Stimulated activated memory B cell treated with anti-CD40 and anti-IgM and Interleukin-4, amounts not matched to agents 10 μg/mL and 1 μg/mL and 100 μg/mL, for 72 hours (primary cell): ENCODE measurements at places on chromosomes 6 and 20.
A peak's percentile ranks its signal among the peaks of the same experiment; 100 is the strongest.

DNA sequence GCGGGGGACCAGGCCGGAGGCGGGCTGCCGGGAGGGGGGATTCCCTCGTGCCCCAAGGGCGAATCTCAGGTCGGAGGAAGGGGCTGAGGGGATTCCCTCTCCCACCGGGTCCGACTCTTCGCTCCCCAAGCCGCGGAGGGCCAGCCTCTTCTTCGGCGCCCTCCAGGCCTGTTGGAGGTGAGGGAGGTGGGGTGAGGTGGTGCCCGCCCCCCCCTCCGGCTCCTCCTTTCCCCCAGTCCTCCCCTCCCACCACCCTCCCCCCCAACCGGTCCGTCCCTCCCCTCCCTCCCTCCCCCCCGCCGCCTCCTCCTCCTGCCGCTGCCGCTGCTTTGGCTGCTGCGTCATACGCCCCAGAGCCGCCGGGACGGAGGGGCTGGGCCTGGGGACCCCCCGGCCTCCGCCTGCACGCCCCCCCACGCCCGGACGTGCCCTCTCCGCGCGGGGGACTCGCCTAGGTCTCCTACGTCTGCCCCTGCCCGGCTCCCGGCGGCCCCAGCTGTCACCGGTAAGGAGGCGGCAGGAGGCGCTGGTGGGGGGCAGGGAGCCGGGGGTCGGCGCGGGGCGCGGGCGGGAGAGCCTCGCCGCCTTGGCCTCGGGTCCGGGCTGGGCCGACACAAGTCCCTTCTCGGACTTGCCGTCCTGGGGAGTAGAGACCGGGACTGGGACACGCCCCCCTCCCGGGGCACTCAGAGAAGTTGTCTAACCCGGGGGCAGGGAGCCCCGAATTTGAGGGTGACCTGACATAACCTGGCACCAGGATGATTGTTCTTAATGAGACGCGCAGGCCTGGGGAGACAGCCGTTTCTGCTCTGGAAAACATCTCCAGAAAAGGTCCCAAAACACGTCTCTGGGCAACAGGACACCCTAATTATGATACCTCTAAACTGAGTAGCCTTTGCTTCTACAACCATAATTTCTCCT is at the start of gene PHF1:
Gene PHF1, plus strand, starts transcription at position 304 of the 921 bp plus-strand sequence. CDS start 1,250 bp downstream, outside the sequence.
- ATAC-seq = peak; percentile 74

DNA sequence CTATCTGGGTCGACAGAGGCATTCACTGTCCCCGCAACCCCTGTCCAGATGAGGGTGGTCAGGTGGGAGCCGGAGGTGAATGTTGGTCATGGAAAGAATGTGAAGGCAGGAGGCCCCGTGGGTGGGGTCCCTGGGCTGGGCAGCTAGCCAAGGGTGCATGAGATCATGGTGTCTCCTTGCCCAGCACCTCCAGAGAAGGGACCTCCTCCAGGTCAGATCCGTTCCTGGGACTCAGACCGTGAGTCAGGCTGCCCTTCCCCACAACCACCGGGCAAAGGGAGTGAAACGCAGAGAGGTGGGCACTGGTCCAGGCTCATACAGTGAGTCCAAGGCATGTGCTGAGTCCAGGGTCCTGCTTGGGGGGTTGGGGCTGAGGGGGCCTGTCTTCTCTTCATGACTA is 3.5 kb downstream of the FOXS1 start:
- ATAC-seq = no peak

DNA sequence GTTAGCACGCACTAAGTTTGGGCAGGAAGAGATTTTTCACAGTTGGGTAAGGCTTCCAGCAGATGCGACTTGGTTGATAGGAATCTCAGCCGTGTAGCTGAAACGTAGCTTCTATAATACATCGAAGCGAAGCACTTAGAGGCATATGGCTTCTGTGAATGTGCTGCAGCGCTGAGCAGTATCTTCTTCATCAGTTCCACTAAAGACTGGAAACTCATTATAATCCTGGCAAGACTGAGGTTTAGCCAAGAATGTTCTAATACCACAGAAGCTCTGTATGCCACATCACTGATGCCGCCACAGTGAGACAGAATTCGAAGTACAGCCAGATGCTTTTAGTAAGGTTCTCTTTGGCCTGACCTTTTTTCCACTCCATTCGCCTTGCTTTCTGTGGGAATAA is 680.2 kb upstream of the AGPAT4 start:
- no peak for ATAC-seq

GRCh38 chr20:57991211-57991881 is 237.1 kb downstream of the ANKRD60 start:
- no peak for ATAC-seq

DNA sequence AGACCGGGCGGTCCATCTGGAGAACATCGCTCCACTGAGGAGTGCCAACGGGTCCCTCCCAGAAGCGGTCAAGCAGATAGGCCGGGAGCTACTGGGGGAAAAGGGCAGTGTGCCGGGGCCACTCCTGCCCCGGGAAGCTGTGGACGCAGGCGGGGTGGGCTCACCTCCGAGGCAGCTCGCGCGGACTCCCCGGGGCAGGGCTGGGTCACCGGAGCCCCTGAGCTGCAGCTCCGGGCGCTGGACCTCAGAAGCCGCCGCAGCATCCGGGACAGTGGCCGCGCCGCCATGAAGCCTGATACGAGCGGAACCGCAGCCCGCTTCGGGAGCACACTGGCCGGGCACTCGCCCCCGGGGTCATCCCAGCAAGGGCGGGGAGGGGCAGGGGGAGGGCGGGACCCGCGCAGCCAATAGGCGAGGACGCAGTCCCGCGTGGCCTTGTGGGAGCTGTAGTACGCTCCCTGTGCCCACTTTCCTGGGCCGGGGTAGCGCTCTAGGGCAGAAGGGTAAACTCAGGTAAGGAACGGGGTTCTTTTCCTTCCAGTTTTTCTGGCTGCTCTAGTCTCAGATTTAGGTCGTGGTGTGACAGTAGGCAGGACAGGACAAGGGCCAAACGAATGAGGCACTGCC is at the start of gene MOCS1:
Gene MOCS1, minus strand, starts transcription at position 332 of the 627 bp plus-strand sequence. Its CDS starts 45 bp downstream, at position 287.
- peak; percentile 79 for ATAC-seq

- no peak for ATAC-seq
Observed at GRCh38 chr6:20706939-20707485, 172.8 kb downstream of the CDKAL1 start.

DNA sequence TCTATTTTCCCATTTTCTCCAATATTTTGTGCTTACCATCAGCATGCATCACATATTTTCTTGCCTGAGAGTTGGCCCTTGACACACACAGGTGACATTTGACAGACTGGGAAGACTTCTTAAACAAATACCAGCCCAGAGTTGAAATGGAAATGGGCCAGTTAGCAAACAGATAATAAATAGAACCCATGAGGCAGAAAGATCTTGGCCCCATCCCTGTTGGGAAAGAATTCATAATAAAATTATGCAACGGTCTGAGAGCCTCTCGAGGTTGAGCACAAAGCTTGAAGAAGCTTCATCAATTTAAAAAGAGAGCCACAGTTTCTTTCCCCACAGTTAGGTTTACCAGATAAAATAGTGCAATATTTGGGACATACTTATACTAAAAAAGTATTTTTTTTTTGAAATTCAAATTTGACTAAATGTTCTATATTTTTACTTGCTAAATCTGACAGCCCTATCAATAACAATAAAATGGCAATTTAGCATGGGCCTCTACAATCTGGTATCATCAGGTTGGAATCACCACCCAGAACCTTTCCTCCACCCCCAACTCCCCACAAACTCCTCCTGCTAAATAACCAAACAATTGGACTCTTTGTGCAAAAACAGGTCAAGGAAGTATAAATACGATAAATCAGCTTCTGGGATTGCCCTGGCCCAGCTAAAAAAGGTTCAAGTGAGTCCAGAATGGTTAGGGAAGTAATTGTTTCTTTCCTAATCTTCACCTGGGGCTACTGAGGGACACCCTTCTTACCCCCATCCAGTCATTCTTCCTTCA is 129.8 kb downstream of the CD164 start:
- ATAC-seq = no peak

GRCh38 chr6:7909323-7910276 is 988 bp downstream of the TXNDC5 start:
- ATAC-seq = peak; percentile 71

DNA sequence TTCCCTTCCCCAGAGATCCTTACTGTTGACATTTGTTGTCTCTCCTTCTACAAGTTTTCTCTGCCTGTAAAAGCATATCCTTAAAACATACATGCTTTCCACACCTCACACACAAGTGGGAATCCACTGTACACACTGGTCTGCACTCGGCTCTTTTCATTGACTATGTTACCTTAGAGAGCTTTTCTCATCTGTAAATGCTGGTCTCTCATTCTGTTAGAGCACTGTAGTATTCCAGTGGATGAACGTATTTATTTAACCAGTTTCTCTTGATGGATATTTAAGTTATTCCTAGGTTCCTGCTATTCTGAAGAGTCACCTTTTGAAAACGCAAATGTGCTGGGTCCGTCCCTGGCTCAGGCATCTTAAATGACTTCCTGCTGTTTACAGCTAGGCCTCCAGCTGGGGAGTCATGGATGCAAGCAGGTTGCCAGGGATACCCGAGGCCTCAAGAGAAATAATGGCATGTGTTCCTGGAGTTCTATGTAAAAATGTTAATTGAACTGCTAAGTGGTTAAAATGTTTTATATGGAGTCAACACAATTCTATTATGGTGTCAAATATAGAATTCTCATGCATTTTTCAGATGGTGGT is 61.1 kb upstream of the TGM3 start:
- ATAC-seq = no peak

DNA sequence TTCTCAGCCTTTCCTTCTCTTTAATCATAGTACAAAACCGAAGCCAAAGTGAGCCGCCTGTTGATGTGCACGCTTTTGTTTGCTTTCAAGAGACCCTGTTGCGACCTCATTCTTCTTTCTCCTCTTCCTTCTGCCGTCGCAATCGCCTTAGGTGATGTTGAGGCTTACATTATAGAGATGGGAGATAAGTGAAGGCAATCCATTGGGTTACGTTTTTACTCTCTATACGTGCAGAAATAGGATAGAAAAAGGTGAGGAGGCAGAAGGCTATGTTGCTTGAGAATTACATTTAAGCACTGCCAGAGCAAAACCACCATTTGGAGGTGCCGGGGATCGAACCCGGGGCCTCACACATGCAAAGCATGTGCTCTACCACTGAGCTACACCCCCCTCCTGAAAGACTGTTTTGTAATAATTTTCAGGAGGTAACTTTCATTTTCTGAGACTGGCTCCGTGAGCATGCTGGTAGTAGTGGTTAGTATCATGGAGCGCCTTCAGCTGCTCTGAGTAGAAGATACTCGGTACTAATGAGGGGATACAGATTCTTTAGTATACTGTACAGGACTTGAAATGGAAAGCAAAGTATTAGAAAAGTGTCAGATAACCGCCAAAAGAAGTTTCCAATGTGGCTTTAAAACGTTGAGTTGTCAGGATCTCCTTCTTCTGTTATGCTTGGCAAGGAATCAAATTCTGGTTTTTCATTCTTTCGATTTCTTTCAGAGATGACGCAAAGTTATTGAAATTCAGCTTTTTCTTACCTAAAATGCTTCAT is 165.6 kb downstream of the TRIM27 start:
- no peak for ATAC-seq

DNA sequence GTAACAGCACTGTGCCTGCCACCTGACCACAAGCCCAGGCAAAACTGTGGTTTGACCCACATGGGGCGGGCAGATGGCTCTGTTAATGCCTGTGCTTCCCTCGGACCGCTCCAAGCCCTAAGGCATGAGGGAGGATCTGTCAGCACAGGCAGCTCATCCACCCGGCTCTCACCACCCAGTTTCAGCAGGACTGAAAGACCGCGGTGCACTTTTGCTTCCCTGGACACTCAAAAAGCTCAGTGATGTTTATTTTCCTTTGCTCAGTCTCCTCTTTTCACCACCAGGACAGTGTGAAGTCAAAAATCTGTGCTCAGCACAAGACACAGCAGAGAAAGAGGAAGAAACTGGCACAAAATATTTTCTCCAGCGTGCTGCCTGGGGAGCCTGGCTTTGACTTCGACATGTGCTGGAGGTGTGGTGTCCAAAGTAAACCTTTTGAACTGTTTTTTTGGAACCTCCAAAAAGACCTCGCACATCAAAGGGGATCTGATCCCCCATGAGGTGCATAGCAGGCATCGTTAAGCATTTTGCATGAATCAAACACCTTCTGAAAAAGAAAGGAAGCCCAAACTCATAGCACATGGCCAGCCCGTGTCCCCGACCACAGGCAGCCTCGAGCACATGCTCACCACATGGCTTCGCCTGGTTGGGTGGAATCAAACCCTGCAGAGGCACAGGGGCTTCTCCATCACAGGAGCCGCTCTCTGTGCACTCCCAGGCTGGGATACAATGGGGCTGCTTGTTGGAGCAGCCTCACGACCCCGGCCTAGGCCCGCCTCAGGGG is 441.7 kb upstream of the JARID2 start:
- ATAC-seq = no peak

GRCh38 chr20:10621149-10621548 is 52.6 kb downstream of the JAG1 start:
- ATAC-seq = no peak
